Stimulated activated CD4-positive, alpha-beta T cell treated with anti-CD3 and anti-CD28 coated beads, Interleukin-1b, Interleukin-23, amount 100 ng/mL, for 4 hours (primary cell): ENCODE measurements at places on chromosomes 6 and 20.
A peak's percentile ranks its signal among the peaks of the same experiment; 100 is the strongest.

DNA sequence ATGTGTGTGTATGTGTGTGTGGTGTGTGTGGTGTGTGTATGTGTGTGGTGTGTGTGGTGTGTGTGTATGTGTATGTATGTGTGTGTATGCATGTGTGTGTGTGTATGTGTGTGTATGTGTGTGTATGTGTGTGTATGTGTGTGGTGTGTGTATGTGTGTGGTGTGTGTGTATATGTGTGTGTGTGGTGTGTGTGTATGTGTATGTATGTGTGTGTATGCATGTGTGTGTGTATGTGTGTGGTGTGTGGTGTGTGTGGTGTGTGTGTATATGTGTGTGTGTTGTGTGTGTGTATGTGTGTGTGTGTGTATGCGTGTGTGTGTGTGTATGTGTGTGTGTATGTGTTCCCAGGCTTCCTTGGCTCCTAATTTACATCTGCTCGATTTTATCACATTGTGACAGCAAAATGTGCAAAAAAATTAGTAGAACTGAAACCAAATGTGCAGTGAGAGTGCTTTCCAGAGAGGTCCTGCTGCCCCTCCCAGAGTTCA is 234.5 kb downstream of the BMP7 start:
- DNase-seq, result no peak

DNA sequence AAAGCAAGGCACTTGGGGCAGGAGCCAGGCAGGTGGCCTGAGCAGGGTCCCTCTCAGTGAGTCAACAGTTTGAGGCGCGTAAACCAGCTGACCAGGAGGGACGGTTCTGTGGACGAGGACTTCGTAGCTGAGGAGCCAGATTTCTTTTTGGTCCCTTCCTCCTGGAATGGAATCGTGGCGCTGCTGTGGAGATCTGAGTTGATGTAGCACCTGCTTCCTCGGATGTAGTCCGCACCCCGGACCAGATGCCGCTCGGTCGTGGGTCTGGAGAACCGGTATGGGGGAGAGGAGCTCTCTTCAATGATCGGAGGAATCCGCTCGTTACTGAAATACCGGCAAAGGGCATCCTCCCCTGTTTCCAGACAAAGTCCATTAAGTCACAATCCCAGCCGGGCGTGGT is 49.7 kb upstream of the IPCEF1 start:
- no peak for DNase-seq

- no peak for DNase-seq
Measured at GRCh38 chr6:107132330-107132954, 17.1 kb upstream of the BEND3 start.

DNA sequence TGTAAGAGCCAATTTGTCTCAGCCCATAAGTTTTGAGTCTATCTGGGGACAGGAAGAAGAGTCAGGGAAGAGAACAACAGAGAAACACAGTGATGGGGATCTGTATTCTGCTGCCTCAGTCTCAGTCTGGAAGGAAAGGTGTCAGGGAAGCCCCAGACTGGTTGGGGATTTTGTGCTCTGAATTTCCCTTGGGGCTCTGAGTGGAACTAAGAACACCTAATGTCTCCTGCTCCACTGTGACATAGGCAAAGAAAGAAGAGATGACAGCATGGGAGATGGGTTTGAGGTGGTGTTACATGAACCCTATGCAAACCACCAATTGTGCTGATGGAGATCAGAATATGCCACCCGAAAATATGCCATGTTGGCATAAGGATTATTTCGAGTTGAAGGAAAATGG is 139.5 kb upstream of the MYLIP start:
- no peak for DNase-seq

GRCh38 chr6:124142852-124143251 is 339.2 kb downstream of the NKAIN2 start:
- DNase-seq, result no peak

DNA sequence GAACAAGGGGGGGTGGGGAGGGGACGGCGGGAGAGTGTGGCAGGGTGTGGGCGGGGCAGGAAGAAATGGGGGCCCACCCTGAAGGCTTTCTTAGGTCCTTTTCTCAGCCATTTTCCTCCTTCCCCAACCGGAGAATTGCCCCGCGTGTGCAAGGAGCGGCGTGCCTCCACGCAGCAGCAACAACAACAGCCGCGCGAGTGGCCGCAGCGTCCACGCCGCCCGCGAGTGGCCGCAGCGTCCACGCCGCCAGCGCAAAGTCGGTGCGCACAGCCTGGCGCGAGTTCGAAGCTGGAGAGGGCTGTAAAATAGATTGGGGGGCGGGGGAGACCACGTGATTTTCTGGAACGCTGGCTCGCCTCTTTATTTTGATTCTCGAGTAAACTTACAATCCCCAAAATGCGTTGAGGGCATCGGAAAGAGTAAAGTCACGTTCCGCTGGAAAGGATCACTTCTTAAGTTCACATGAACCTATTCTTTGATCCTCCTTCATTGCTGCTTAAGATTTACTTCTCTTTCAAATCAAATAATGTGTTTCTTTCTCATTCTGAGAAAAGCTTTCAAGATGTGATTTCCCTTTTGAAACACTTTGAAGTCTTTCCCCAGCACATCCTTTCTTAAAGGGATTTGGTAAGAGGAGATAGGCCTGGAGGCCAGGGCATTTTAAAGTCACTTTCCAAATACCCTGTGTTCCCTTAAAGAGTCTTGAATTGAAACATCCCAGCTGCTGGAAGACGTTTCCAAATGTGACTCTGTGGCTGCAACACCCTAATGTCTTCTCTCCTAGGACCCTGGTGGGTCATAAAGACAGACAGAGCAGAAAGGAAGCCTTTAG is 66.7 kb upstream of the ZNF217 start:
- peak; percentile 23 for DNase-seq

GRCh38 chr6:81725127-81725526 is 27.4 kb downstream of the TENT5A start:
- no peak for DNase-seq

- no peak for DNase-seq
Measured at GRCh38 chr6:160396292-160396691, 48.1 kb downstream of the SLC22A3 start.
